NCI-H82 (cell line): ENCODE measurements at places on chromosomes 3 and 15.

DNA sequence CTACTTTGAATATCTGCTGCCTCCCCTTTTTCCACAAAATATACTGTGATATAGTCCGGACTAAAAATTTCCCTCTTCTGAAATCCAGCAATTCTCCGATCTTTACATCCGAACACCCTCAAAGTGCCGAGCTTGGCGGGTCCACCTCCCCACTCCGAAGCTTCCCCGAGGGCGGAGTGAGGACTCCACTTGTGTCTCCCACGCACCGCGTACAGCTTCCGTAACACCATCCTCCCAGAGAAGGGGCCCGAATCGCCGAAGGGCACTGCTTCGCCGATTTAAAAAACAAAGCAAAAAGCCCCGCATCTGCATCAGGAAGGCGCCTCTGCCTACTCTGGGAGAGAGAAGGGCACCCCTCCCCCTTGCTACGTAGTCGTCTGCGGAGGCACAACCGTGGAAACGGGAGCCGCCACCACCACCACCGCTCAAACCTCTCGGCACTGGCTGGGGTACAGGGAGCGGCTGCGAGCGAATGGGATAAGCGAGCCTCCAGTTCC is 551 bp downstream of the NCBP2 start:
- DNase-seq, result peak; percentile 84

GRCh38 chr15:41085029-41085428 is 31.1 kb downstream of the INO80 start:
- DNase-seq, result no peak

GRCh38 chr3:18012436-18012835 is 270.0 kb upstream of the TBC1D5 start:
- no peak for DNase-seq

DNA sequence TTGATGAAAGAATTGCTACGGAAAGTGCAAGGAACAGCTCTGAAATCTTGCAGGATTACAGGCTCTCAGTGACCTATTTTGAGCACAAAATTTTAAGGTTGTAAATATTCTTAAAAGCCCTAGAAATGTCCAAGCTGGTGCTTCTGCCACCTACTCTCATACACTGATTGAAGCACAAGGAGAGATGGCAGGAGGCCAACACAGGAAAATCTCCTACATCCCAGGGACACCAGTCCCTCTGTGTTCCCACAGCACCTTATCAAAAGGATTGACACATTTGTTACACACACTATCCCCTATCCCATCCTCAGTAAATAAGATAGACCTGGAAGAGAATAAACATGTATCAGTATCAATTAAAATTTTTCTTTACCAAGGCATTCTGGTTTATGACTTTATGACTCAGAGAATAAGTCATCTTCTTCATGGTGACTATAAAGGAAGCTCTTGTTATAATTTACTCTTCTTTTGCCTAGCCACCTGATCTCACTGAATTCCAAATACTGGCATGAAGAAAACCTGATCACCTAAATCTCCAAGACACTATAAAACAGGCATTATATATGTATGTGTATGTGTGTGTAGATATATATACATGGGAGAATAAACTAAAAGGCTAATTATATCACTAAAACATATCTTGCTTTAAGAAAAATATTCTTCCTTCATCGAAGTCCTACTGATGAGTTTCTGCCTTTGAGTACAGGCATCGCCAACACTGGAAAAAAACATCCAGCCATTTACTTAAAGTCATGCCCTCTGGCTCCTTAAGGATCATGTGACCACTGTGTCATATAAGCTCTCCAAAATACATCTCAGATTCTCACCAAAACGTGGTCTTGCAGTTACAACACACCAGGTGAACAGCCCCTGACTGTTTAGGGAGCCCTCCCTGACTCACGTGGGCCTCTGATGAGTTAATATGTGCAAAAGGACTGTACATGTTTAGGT is 208.1 kb upstream of the NR2F2 start:
- no peak for DNase-seq

GRCh38 chr15:89198934-89199333 is 22.4 kb downstream of the RLBP1 start:
- DNase-seq, result peak; percentile 33

GRCh38 chr3:123311201-123311600 is 109.5 kb downstream of the SEC22A start:
- no peak for DNase-seq

GRCh38 chr15:83365370-83365938 is 81.0 kb upstream of the BNC1 start:
- DNase-seq, result peak; percentile 67

DNA sequence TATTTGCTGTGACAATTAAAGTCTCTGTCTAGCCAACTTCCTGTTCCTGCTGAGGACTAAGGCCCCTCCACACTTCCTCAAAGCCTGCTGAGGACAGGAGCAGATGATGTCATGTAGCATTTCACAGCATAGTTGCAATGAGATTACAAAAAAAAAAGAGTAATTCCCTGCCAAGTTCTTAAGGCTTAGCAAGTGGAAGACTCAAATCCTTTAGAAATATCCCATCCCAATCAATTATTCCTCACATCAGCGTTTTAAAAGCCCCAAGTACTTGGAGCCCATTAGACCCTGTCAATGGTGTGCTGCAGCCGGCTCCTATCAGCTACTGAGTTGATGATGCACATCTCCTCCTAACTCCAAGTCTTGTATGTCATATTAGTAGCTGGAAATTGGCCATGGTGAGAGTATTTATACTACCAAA is 51.7 kb downstream of the TRANK1 start:
- DNase-seq, result no peak

DNA sequence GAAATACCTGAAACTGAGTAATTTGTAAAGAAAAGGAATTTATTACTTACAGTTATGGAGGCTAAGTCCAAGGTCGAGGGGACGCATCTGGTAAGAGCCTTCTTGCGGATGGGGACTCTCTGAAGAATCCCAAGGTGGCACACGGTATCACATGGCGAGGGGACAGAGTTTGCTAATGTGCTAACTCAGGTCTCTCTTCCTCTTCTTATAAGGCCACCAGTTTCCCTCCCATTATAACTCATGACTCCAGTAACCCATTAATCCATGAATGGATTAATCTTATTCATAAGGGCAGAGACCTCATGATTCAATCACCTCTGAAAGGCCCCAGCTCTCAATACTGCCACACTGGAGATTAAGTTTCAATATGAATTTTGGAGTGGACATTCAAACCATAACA is 15.7 kb downstream of the ZBED2 start:
- no peak for DNase-seq

GRCh38 chr3:159029306-159030026 is 227.6 kb downstream of the MFSD1 start:
- DNase-seq, result no peak

DNA sequence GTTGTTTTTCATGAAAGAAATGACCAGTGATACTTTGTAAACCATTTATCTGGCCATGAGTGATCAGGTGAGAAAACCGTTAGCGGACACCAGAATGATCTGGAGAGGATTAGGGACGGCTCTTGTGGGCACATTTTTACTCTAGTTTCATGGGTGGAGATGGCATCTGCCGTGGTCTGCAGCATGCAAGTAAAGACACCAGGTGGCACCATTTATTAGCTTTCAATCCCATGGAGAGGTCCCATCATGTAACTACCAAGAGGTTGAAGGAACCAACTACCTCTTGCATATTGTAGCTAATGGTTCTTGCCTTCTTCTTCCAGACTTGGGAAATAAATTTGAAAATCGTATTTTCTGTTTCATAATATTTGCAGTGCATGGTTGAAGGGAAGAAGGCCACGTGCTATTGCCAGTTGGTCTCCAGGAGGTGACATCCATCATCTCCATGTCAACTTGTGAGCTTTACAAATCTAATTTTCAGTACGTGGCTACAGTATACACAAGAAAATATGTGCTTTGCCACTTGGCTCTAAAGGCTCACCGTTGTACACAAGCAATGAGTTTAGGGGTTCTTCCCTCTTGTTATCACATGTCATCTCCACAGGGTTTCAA is 1.5 kb upstream of the MAPKBP1 start:
- peak; percentile 90 for DNase-seq

GRCh38 chr3:13880811-13881156 is 913 bp upstream of the WNT7A start:
- DNase-seq, result no peak

GRCh38 chr15:68991723-68992122 is 22.8 kb upstream of the NOX5 start:
- peak; percentile 98 for DNase-seq

DNA sequence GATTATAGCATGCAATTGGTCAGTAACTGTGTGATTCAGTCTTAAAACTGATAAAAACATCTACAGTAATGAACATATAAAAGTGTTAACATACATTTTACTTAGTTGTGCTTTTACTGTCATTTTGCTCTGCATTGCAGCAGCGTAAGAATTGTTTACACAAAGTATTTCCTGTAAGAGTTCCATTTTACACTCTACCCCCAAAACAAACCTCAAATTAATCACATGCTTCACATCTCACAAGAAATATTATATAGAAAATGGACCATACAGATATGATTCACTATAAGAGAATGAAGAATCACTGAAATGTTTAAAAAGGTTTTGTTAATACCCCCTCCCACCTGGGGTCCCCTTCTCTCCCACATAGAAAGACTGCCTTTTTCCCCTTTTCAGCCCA is 225.9 kb upstream of the LRRN1 start:
- no peak for DNase-seq

GRCh38 chr3:186530415-186530814 is 13.8 kb downstream of the CRYGS start:
- no peak for DNase-seq

GRCh38 chr3:187929112-187929816 is 184.0 kb upstream of the BCL6 start:
- no peak for DNase-seq

DNA sequence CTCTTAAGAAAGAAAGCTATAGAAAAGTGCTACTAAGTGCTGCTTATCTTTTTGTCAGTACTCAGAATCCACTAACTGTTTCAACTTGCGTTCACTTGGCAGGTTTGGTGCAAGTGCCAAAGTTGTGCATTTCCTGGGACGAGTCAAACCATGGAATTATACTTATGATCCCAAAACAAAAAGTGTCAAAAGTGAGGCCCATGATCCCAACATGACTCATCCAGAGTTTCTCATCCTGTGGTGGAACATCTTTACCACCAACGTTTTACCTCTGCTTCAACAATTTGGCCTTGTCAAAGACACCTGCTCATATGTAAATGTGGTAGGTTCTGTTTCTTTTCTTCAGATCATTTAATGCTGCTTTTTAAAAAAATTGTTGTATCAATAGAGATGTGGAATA is 32.6 kb downstream of the GYG1 start:
- DNase-seq, result no peak

DNA sequence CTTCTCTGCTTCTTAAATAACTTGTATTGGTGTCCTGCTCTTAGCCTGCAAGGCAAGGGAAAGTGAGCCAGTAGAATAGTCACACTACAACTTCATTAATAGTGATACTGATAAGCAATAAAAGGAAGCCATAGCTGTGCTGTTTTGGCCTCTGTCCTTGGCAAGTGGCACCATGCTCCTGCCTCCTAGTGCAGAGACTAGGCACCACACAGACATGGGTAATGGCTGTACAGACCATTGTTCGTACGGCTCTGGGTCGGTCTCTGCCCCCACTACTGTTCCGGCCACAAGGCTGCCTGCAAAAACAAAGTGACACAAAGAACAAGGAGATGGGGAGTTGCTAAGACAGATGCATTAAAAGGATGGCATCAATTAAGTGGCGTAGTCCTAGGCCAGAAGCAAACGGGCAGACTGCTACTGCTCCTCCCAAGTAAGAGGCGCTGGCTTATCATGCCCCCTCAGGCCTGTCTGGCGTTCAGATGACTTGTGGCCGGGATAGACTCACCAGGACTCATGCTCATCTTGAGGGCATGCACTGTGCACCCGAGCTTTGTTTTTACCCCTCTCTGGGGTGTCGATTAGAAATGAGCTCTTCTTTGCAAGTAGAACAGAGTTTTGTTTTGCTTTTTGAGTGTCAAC is 75.6 kb downstream of the TRAK1 start:
- DNase-seq, result no peak

GRCh38 chr3:196886144-196886543 is 18.4 kb downstream of the SENP5 start:
- DNase-seq, result no peak

DNA sequence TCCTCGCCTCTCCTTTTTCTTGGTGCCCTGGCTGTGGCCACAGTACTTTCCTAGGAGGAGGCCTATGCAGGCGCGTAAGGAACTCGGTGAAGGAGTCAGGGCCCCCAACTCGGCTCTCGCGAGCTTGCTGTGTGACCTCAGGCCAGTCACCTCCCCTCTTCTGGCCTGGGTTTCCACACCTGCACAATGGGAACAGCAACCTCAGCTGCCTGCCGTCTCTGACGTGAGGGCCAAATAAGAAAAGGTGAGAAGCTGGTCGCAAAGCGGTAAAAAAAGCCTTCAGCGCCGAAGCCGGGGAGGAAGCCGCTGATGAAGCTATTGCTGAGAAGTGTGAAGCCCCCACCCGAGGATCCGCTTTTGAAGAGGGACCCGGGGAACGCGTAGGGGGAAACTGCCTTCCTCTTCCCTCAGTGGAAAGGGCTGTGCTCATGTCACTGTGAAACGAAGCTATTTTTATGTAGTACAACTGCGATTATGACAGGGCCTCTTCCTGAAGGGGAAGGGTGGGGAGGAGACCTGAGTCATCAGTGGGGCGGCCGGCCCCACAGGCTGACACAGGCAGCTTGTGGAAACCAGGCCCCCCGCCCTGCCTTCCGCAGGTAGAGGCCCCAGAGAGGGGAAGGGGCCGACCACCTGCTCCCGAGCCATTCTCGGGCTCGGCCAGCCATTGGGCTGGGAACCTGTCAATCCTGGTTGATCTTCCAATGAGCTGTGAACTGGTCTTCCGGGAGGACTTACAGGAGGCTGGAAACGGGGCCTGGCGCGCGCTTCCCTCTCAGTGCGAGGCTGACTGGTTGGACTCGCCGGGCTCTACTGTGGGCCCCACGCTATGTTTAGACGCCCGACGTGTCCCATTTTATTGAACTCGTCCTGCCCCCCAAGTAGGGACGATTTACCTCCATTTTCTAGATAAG is 18.0 kb upstream of the ANKDD1A start:
- DNase-seq, result peak; percentile 35

DNA sequence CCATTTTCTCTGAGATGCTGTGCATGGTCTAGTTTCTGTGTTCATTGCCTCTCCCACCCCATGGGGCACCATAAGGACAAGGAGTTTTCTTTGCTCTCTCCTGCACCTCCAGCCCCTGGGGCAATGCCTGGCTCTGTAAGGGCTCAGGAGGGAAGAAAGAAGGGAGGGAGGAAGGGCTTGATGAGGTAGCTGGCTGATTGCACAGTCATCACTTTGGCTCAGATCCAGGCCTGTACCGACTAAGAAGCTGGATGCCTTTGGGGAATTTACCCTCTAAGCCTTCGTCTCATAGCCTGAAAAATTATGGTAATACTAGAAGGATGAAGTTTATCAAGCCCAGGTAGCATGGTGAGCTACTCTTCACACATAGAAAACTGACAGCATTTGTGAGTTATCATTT is 382.9 kb downstream of the GABRG3 start:
- DNase-seq, result peak; percentile 52

GRCh38 chr15:78316283-78317083 is 17.1 kb upstream of the SKIC8 start:
- DNase-seq, result peak; percentile 71

DNA sequence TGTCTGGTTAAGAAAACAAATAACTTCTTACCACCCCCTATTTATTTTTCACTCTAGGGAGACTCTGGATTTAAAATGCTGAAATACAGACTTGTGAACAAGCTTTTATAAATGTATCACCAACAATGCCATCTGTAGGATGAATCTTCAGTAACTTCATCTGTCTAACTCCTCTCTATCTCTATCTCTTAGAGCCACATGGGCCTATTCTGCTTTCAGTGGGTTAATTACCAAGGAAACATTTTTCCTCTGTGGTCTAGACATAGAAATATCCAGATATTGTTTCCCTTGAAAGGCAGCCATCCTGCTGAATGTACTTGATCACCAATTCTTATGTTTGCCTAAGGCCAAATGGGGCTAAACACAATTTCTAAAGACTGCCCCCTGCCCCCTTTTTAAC is 167.6 kb upstream of the COL8A1 start:
- no peak for DNase-seq
